ENCODE measurements at places on chromosomes 1 and 21.

DNA sequence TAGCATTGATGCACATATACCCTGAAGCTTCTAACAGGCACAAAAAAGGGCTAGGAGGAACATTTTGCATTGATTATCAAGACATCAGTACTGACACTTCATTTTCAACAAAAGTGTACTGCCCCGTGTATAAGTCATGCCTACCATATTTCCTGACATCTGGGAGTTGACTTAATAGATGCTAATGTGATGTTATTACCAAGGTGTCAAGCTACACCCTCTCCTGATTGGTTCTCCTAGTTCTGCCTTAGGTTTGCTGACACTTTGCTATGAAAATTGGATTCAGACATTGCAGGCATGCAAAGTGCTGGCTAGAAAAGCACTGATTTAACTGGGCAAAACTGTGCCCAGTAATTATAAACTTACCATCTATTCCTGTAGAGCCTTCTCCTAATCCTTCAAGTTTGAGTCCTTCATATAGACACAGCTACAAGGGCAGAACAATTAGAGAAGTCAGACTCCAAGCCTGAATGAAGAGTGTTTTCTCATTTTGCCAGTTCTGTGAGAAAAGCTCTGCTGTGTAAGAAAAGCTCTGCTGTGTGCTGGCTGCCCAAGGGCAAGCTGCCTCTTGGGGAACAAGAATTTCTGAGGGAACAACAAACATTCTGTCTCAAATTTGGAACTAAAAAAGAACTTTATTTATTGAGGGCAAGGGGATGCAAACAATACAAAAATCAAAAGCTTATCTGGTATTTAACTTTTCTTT, 11.2 kb downstream of the S100A10 start:
- no peak for DNase-seq

DNA sequence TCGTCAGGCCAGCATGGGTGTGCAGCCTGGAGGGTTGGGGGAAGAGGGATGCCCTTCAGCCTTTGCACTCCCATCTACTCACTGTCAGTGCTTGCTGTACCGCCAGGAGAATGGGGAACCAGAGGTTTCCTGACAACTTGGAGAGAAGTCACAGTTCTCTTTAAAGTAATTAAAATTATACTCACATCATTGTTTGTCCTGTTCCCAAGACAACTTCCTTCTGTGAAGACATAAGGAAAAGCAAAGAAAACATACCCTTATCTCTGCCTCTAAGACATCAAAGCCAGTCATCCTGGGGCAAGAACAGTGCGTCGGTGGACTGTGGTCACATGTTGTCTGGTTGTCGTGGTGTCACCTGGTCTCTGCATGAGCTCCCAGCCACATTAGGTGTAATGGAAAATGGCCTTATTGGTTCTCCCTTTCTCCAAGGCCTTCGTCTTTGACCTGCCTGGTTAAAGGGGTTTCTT, 17.6 kb downstream of the TRAF5 start:
- DNase-seq: no peak

GRCh38 chr1:233268389-233269022, 27.0 kb downstream of the PCNX2 start:
- no peak for DNase-seq

DNA sequence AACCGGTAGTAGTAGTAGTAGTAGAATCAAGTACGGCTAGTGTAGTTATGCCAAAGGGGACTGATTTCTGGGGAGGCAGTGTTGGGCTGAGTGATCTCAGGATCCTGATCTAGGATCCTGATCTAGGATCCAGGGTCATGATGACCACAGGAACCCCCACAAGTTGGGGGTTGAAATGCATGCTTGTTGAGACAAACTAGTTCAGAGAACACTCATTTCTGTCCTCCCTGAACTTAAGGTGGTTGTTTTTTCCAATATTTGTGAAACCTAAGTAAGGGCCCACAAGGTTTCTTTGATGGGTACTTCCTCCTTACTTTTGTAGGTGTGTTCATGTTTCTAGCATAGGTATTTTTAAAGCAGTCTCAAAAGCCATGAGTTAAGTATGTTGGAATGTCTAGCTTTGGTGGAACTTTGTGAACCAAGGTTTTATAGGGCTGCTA, 33.9 kb upstream of the PDC start:
- peak; percentile 5 for DNase-seq

- DNase-seq: no peak
Measured at GRCh38 chr1:184031409-184032107, 6.0 kb downstream of the COLGALT2 start.

DNA sequence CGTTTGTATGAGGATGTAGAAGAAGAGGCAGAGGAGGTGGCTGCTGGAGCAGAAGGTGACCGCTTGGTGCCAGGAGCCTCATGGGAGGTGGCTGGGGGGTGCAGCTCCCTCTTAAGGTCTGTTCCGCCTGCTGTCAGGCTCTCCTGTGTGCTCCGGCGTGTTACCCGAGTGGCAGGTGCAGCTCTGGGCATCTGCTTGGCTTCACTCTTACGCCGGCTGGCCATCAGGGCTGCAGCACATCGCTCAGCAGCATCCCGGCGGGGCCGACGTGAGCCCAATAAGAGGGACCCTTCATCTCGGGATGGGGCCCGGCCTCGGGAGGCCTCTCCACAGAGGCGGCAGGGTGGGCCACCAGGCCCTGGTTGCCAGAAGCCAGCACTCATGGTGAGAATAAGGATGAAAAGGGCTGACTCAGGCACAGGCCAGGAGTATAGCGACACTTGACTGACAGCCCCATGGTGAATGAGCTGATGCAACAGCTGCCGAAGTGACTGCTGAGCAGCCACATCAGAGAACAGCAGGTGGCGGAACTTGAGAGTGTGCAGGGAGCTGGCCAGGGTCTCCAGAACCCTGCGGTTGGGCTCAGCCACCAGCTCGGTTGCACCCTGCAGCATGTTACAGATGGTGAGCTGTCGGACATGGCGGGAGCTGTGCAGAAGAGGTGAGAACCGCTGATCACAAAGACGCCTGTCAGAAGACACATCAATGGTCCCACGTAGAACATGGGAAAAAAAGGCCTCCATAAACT, 17.5 kb downstream of the LRRC41 start:
- peak; percentile 67 for DNase-seq

DNA sequence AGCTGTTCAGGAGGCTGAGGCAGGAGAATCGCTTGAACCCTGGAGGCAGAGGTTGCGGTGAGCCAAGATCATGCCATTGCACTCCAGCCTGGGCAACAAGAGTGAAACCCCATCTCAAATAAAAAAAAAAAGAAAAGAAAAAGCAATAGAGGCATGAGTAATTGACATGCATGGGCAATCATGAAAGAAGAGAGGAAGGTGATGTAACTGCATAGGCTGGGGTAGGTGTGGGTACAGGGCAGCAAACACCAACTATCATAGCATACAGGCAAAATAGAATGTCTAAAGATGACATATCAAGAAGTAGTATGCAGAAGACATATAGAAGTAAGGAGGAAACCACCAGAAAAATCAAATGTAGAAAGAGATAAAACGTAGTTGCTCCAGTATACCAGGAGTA, 19.0 kb upstream of the MGST3 start:
- no peak for DNase-seq

GRCh38 chr1:110430901-110431300, 20.0 kb upstream of the PROK1 start:
- DNase-seq: no peak

DNA sequence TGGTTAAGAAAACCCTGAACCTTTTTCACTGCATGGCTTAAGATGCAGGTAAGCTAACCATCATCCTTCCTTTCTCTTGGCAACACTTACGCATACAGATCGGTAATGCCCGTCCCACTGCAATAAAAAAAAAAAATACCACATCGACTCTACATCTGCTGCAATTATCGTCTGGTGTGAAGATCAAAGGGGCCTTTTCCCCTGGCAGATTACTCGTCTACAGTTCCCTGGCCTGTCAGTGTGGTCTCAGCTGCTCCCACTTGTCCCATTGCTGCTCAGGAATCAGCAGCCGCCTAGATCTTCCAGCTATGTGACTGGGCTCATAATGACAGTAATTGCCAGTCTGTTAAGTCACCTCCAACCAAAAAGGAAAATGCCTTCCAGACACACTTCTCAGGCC, 133.1 kb downstream of the SETD4 start:
- DNase-seq: no peak

Data from activated naive CD8-positive, alpha-beta T cell treated with anti-CD3 and anti-CD28 coated beads for 36 hours (primary cell).